ENCODE measurements at places on chromosomes 3 and 15.
A peak's percentile ranks its signal among the peaks of the same experiment; 100 is the strongest.

- no peak for DNase-seq
These were observed 4.9 kb downstream of the PRICKLE2 start for GRCh38 chr3:64220161-64220914.

DNA sequence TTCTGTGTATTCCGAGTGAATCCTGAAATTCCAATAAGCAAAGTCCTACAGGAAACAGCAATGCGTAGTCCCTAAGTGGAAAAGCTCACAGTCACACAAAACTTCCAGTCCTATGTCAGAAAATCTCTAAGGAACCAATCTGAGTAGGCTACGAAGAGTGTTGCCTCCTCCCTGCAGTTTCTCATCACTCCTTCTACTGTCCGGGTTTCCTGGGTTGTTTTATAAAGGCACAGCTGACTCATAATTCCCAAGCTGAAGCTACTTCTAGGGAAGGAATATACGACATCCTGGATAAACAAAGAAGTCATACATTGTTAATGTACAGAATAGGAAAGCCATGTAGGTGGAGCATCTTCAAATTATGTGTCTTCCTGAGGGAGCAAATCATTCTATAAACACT is 65.7 kb upstream of the RGMA start:
- DNase-seq, result no peak

- DNase-seq, result peak; percentile 68
These were observed 5.3 kb downstream of the P2RY12 start for GRCh38 chr3:151379083-151379734.

DNA sequence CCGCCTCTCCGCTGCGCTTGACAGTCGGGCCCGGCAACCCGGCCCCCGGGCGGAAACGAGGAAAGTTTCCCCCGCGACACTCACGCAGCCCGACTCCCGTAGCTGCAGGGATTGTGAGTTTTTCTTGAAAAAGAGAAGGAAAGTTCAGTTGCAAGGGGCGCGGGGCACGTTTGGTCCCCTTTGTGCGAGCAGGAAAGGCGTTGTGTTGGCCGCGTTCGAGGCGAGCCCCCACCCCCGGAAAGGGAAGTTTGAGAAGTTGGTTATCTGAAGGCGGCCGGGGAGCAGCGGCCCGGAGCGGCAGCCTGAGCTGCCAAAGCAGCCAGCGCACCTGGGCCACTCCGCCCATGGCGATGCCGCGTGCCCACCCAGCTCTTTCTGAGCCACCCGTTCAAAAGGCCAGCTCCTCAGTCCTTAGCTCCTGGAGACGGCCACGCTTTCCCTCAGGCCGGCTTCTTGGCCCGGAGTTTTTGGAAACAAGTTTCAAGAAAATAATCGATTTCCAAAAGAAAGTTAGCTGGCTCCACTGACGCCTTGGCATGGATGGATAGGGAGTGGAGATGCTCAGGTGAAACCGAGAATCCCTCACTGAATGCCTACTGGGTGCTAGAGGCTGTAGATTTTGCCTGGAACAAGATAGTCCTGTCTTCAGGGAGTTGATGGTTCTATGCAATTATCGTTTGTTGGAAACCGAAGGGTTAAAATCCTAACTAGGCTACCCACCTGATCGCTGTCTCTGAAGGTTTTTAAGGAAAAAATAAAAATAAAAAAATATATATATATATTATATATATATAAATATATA is 832 bp downstream of the TGFBR2 start:
- peak; percentile 56 for DNase-seq

- DNase-seq, result no peak
These were observed 9.5 kb downstream of the CAV3 start for GRCh38 chr3:8743021-8743601.

- no peak for DNase-seq
These were observed 28.8 kb upstream of the KLF13 start for GRCh38 chr15:31297575-31298456.

DNA sequence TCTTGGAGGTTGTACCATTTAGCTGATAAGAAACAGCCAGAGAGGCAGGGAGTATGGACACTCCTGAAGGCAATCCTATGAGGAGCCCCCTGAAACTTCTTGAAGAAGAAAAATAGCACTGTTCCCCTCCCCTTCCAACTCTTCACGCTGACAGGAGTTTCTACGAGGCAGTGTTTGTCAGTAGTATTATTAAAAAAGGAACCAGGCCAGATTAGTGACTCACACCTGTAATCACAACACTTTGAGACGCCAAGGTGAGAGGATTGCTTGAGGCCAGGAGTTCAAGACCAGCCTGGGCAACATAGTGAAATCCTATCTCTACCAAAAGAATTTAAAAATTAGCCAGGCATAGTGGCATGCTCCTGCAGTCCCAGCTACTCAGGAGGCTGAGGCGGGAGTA is 38.7 kb downstream of the WWTR1 start:
- no peak for DNase-seq

GRCh38 chr15:34314491-34315490 is 22.8 kb downstream of the SLC12A6 start:
- no peak for DNase-seq

- no peak for DNase-seq
These were observed 242.8 kb upstream of the ICE2 start for GRCh38 chr15:60721707-60722106.

- no peak for DNase-seq
These were observed 48.4 kb downstream of the ROPN1B start for GRCh38 chr3:126017362-126017761.

DNA sequence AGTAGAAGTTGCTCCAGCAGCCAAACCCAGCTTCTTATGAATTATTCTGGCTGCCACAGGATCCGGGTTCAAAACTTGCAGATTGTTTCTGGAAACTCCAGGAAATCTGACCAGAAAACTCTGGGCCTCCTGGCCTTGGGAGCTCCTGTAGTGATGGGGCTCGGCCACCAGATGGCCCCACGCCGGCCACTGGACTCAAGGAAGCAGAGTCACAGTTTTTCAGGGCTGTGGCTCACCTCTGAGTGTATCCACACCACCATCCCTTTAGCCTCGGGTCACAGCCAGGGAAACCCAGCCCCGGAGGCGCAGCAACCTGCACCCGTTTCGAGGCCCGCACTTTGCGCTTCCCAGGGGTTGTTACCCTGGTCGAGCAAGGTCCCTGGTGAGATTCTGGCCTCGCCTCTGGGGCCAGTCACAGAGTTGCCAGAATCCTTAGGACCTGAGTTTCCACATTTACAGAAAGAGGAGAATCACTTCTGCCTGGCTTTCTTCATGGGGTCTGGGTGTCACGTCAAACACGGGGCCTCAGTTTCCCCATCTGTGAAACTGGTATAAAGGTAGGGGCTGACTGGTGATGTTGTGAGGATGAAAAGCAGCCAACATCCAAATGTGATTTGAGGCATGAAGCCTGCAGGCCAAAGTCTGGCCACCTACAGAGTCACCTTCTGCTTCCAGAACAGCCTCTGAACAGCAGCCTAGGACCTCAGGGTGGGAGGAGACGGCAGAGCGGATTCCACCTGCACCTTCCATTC is 53.5 kb upstream of the LCTL start:
- DNase-seq, result peak; percentile 86

DNA sequence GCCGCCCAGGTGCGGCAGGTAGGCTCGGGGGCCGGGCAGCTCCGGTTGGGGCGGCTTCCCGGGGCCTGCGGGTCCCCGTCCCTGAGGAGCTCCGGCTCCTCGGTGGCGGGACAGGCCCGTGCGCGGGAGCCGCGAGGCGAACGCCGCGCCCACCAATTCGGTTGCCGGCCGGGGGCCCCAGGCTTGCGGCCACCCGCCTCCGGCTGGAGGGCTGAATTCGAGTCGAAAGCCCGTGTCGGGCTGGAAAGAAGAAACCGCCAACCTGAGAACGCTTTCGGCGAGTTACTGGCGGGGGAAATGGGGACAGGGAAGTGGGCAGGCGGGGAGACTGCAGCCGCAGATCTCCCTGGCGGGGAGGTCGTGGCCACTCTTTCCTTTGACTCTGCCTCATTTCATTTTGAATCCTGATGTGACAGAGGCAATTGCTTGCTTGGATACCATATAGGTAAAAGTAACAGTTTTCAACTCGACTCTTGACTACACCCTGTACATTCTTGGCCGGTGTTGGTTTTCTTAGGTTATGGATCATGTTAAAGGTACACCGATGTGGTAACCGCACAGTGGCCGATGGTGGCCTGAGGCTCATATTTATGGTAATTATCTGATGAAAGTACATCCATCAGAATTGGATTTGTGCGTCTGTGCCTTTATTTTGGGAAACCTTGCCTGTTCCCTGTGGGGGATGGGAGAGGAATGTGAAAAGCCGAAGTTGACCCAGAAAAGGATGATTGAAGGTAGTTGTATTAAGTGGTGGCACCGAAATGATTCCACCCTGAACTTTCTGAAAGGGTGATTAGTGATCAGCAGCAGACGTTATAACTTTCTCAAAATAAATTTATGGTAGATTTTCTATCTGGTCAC is 1.7 kb downstream of the B3GNT5 start:
- no peak for DNase-seq

DNA sequence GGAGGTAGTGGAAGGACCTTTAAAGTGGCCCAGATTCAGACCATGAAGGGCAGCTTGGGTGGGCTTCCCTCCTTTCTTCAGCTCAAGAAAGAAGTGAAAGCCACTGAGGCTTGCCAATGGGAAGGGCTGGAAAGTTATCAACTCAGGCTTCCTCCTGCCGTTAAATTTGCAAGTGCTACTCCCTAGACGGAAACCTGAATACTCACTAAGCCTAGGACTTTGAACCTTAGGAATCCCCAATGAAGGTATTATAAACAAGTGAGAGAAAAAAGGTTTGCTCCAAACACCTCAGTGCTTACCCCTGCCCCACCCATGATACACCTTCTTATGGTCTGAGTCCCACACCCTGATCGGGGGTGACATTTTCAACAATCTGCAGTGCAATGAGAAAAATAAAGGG is 396.4 kb downstream of the SHQ1 start:
- DNase-seq, result no peak

GRCh38 chr15:42084465-42085235 is 9.7 kb downstream of the PLA2G4D start:
- DNase-seq, result peak; percentile 80

DNA sequence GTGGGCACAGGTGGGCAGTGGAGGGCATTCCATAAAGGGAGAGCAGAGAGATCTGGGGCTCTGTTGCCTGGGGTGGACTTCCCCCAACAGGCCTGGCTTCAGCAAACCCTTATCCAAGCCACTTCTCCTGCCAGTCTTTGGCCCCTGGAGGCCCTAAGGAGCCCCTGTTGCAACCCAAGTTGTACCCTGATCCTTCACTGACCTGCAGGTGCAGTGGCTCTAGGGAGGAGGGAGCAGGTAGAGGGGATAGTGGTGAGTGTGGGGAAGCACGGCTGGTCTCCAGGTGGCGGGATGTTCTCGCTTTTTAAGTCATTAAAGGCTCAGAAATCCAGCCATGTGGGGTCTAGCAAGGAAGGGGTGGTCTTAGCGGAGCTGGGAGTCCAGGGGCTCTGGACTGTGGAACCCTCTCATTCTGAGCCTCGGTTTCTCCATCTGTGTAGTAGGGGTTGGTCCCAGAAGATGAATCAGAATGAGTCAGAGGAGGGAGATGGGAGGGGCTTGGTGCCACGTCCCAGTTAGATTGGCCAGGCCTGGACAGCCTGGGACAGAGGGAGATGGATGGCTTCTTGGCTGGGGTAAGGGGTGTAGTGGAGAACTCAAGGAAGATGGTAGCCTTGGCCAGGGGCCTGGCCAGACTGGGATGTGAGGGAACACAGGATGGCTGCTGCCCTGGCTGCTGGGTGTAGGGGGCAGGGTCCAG is 2.6 kb downstream of the ZBTB47 start:
- no peak for DNase-seq

DNA sequence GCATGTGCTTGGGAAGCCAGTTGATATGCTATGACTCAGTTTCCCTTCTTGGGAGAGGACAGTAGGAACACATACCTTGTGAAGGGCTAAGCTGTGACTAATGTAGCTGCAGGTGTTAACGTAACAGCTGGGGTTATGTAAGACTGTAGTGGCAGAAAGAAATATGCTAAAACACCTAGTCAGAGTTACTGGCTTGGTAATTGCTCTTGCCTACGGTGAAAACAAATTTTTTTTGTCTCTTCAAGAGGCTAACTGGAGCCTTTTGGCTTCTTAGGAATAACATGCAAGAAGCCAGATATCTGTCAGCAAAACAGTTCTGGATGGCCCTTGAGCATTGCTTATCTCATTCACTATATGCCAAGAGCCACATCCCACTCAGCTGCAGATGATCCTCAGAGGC is 1.4 kb downstream of the MAPKBP1 start:
- DNase-seq, result no peak

DNA sequence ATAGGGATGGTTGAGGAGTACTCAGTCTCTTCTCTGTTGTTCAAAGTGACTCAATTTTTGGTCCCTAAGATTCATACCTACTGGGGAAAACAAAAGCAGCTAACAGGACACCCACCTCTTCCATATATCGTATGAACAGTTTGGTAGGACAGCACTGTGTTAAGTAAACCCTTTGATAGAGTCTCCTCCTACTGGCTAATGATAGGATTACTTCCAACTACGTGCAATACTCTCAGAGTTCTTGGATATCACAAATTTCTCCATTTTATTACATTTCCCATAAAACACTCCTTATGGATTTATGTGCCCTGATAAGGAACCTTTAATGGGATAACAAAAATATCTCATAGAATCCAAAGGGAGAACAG is 200.2 kb upstream of the GOLGA6L4 start:
- no peak for DNase-seq

DNA sequence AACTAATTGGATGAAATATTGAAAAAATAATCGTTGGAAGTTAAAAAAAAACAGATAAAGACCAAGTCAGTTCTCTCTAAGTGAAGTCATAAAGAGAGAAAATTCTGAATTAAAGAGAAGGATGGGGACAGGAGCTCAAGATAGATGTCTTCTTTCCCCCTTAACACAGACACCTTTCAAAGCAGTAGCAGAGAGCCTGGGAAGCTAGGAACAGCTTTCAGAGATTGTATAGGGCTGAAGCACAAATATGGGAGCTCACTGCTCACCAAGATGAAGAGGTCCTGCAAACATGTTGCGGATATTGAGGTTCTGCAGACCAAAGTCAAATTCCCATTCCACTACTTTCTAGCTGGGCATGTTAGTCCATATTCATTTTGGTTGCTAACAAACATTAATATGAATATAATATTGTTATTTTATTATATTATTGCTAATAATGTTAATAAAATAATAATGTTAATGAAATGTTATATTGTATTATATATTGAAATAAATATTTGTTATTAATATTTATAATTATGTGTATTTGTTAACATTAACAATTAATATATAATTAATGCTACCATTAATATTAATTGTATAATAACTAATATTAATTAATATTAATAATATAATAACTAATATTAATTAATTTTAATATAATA is 319.1 kb downstream of the OXSM start:
- DNase-seq, result no peak

DNA sequence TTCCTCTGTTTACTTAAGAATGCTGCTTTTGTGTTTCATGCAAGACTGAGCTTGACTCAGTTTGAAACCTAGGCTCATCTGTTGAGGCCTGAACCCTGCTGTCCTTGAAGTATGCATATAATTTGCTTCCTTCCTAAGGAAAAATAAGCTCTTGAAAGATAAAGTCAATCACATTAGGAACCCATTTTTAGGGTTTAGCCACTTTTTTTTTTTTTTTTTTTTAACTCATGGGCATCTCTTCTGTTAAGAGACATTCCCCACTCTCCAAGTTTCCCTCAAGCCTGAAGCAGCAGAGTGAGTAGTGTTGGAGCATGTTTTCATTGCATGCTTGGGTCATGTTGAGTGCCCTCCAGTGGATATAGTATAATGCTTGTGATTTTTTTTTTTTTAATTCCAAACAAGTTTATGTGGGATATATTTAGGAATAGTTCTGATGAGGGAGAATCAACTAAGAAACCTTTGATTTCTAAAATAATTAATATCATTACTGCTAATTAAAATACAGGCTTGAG is 3.6 kb downstream of the CTNNB1 start:
- peak; percentile 34 for DNase-seq
